T-helper 17 cell (primary cell): ENCODE measurements at places on chromosomes 13 and 19.

GRCh38 chr13:91817250-91817649 is 418.8 kb downstream of the GPC5 start:
- DNase-seq = no peak

GRCh38 chr19:925087-925525 is 729 bp upstream of the ARID3A start:
- no peak for DNase-seq

DNA sequence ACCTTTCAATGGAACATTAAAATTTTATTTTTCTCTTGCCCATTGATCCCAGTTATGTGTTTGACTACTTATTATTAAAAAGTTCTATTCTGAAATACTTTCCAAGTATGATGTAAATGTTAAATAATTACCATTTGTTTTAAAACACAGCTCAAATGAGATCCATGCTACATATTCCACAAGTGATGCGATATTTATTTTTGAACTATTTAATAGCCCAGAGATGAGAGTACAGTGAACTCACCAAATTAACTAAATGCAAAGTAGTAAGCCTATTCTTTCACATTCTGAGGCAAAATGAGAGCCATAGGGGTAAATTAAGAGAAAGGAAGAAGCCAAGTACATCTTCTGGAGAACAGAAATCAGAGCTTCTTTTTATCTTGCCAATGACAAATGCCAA is 1.2 kb upstream of the DCLK1 start:
- DNase-seq = no peak

DNA sequence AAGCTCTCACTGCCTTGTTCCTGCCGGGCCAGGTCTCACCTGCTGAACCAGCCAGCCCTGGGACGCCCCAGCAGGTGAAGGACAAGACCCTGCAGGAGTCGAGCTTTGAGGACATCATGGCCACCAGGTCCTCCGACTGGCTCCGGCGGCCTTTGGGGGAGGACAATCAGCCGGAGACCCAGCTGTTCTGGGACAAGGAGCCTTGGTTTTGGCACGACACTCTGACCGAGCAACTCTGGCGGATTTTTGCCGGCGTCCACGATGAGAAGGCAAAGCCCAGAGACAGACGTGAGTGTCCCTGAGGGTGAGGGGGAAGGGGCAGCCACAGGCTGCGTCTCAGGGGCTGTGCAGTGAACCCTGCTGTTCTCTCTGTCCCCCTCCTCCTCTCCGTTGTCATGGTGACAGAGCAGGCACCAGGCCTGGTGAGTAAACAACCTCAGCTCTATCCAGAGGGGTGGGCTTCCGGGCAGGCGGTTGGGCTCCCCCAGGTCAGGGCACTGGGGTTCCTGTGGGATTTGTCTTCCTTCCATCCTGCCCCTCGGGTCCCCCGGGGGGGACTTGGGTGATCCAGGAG is 9.7 kb downstream of the TLE6 start:
- no peak for DNase-seq

DNA sequence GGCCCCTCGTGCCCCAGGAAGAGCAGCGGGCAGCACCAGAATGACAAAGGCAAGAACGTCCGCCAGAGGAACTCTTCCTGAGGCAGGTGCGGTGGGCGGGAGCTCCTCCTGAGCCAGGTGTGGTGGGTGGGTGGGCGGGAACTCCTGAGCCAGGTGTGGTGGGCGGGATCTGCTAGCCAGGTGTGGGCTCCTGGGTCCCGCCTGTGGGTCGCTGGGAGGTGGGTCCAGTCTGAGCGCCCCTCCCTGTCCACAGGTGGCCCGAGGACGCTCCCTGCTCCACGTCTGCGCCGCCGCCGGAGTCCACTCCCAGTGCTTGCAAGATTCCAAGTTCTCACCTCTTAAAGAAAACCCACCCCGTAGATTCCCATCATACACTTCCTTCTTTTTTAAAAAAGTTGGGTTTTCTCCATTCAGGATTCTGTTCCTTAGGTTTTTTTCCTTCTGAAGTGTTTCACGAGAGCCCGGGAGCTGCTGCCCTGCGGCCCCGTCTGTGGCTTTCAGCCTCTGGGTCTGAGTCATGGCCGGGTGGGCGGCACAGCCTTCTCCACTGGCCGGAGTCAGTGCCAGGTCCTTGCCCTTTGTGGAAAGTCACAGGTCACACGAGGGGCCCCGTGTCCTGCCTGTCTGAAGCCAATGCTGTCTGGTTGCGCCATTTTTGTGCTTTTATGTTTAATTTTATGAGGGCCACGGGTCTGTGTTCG is 7.0 kb upstream of the HCN2 start:
- no peak for DNase-seq

DNA sequence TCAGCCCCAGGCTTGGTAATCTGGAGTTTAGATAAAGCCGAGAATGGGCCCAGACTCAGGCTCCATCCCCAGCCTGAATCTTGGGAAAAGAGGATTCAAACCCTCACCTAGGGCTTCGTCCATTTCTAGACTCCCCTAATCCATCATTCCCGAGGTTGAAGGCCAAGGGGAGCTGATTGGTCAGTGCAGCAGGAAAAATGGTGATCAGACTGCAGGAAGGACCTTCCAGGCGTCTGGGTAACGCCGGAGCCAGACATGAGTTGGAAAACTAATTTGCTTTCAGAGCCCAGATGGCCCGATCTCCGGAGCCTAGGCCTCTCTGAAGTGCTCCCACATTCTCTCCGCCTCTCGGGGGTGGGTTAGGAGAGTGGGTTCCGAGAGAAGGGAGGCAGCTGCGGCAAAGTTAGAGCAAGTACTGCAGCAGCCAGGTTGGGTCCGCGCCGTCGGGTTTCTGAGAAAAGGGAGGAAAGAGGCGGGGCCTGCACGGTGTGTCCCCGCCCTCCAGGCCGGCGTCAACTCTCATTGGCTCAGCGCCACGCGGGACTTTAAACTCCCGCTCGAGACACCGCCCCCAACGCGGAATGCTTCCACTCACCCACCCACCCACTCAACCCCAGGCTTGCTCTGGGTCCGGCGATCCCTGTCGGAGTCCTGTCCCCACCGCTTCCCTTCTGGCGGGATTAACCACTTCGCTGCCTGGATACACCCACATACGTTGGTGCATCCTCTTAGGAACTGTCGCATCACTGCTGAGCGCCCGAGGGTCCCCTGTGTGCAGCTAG is 788 bp upstream of the RTBDN start:
- DNase-seq = no peak

- no peak for DNase-seq
These were observed 1439.0 kb upstream of the SPRY2 start for GRCh38 chr13:81779876-81780275.

GRCh38 chr13:49125964-49126524 is 94.1 kb upstream of the MLNR start:
- no peak for DNase-seq

GRCh38 chr13:42396501-42396900 is 124.5 kb downstream of the AKAP11 start:
- DNase-seq = no peak

- no peak for DNase-seq
These were observed 119.5 kb downstream of the TM9SF2 start for GRCh38 chr13:99620806-99621205.

DNA sequence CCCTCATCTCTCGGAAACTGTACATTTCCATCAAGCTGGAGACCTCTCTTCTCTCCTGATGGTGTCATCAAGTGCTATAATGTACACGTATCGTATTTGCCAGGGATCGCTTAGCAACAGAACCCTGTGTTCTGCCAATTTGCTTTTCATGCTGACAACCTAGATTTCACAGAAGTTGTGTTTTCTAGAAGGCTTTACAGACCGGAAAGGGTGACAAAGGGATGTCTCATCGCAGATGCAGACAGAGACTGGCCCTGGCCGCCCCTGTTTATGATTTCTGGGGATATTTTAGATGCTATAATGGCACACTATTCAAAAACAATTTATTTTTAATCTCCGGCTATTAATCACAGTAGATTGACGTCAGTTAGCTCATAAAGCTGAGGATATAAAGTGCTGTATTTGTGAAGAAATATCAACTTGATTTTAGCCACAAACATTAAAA is 291.4 kb downstream of the IRS2 start:
- DNase-seq = no peak

DNA sequence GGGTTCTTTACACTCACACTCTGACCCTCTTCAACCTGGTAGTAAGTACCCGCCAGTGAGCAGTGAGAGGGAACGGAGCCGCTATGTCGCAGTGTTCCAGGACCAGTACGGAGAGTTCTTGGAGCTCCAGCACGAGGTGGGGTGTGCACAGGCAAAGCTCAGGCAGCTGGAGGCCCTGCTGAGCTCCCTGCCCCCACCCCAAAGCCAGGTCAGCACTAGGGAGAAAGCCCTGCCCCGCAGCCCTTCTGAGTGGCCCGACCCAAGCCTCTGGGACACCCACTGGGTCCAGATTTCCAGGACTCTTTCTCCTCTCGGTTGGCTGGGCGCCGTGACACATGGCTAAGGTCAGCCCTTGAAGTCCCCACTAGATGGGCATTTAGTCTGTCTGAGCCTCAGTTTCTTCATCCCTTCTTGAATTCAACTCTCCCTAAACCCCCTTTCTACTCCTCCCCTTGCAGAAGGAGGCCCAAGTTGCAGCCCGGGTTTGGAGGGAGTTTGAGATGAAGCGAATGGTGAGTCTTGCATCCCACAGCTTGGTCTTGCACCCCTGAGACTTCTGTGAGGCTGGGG is 1.9 kb downstream of the OCEL1 start:
- DNase-seq = no peak
